ENCODE measurements at places on chromosomes 16 and 17.

DNA sequence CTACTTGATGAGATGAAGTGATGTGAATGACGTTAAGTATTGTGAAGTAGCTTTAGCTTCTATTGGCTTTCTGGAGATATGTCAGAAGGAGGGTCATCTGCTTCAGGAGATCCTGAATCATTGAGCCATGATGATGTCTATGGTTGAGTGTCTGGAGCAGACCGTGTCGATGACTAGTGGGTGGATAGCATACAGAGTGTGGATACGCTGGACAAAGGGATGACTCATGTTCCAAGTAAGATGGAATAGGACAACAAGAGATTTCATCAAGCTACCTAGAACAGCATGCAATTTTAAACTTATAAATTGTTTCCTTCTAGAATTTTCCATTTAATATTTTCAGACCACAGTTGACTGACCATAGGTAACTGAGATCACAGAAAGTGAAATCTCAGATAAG is 116.1 kb upstream of the RBBP6 start:
- DNase-seq, result no peak

GRCh38 chr16:13793841-13794409 is 126.0 kb upstream of the ERCC4 start:
- DNase-seq, result no peak

DNA sequence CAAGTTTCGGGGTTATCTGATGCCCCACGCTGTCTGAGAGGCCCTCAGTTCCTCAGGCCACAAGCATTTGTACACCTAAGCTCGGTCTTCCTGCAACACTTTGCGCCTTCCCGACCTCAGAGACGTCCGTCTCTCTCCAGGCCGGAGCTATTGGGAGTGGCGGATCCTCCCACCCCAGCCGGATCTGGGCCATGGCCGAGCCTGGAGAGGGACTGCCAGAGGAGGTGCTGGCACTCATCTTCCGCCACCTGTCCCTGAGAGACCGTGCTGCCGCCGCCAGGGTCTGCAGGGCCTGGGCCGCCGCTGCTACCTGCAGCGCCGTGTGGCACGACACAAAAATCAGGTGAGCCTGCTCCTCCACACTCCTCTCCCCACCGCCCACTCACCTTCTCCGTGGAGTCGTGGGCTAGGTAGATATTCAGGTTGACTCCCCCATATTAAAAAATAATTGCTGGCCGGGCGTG is 1.9 kb downstream of the FBXL8 start:
- DNase-seq, result no peak

DNA sequence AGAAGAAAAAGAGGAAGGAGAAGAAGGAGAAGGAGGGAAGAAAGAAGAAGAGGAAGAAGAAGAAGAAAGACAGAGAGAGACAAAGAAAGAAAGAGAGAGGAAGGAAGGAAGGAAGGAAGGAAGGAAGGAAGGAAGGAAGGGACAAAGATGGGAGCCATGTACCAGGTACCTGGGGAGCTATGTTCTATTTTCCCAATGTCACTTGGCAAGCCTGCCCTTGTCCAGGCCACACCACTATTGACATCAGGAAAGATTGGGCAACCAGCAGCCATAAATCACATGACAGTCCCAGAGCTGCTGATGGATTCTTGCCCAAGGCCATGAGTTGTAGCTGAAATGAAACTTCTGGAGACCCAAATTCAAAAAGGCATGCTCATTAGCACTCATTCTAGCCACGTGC is 2.7 kb upstream of the CES1 start:
- no peak for DNase-seq

GRCh38 chr16:73051961-73052360 is 4.0 kb upstream of the ZFHX3 start:
- no peak for DNase-seq

DNA sequence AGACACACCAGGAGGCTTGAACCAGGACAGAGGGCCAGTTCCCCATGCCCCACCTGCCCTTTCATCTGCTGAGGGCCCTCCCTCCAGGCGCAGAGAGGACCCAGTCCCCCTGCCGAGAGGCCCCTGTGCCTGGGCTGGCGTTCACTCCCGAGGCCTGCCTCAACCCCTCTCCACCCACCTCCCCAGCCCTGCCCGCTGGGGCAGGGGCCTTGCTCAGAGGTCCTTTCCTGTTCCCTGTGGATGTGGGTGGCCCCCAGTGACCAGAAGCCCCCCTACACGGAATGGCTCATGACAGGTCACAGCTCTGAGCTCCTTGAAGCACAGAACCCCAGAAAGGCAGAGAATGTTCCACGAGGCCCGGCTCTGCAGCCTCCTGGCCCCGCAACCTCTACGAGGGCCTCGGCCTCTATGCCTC is 6.7 kb downstream of the TMC6 start:
- no peak for DNase-seq
